ENCODE measurements at places on chromosomes 7 and 10.

DNA sequence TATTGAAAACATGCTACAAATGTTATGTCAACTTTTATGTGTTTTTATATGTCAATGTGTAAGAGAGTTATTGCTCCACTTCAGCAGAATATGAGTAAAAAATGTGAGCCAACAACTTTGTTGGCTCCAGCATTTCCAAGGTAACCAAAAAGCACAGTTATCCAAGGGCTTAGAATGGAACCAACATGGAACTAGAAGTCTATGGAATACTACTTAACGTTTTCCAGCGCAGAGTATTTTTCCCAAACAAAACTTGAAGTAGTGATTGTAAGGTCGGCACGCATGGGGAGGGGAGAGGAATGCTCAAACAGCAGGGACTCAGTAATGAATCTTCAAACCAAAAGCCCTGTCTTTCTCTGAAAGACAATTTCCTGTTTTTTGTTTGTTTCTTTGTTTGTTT is 45.0 kb upstream of the TSPAN13 start:
- no peak for DNase-seq

- no peak for DNase-seq
Measured at GRCh38 chr10:37713642-37714041, 143.8 kb downstream of the ZNF248 start.

DNA sequence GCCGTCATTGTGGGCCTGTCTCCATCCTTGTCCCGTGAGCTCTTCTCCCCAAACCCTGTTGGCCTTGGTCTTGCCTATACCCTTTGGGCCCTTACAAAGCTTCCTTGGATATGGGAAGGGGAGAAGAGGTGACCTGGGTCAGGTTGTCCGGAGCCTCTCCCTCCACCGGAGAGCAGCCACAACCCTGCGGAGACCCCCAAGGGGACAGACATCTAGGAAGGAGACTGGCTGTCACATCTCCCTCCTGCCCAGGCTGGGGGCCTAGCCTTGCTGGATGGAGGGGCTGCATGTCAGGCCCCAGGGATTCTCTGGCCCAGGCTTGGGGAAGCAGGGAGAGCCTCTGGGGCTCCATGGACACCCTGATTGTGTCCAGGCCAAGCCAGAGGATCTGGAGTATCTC is 11.8 kb downstream of the NACAD start:
- DNase-seq: no peak

- DNase-seq: no peak
Measured at GRCh38 chr10:71747039-71747531, 26.2 kb downstream of the VSIR start.

DNA sequence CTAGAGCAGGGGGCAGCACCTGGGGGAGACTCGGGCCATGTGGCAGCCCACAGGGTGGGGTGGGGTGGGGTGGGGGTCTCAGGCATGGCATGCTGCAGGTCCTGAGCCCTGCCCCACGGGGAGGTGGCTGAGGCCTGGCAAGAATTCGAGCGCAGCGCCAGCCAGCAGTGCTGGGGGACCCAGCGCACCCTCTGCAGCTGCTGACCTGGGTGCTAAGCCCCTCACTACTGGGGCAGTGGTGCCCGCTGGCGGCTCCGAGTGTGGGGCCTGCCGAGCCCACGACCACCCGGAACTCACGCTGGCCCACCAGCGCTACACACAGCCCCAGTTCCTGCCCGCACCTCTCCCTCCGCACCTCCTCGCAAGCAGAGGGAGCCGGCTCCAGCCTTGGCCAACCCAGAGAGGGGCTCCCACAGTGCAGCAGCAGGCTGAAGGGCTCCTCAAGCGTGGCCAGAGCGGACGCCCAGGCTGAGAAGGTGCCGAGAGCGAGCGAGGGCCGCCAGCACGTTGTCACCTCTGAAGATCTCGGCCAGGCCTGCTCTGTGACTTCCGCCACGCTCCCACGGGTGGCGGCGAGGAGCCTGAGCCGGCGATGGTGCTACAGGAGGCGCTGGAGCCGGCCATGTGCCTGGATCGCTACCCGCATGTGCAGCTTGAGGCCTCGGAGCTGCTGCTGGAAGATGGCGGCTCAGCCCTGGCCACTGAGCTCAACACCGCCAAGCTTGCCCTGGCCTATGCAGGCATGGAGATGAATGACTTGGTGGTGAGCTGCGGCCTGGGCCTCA is 145.1 kb upstream of the C7orf33 start:
- DNase-seq: no peak

- DNase-seq: no peak
Measured at GRCh38 chr7:148729984-148730733, 31.5 kb downstream of the CUL1 start.

- no peak for DNase-seq
Measured at GRCh38 chr10:97363071-97363470, 28.5 kb upstream of the FRAT2 start.

GRCh38 chr10:9209105-9209798 is 1154.8 kb downstream of the GATA3 start:
- peak; percentile 61 for DNase-seq

DNA sequence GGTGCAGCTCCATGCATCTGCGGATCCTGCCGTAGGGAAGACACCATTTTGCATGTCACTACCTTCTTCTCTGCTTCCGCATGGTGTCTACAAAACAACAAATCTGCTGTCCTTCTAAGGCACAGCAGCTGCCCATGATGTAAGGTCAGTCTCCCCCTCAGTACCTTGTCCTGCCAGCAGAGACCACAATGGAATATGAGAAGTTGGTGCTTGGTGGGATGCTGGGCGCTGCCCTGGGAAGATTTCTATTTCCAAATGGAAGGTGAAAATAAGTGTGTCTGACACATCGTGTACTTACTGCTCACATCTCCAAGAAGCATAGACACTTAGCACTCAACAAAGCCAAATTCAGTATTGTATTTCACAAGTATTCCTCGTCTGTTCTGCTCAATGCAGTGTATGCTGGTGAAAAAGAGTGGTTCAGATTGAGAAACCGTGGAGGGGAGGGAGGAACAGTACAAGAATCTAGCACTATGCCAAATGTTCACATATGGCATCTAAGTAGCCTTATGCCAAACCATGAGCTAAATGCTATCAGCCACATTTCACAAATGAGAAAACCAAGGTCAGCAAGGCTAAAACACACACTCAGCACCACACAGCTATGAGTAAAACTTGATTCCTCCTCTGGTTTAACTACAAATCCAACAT is 95.0 kb downstream of the GRB10 start:
- DNase-seq: no peak

- no peak for DNase-seq
Measured at GRCh38 chr10:18737841-18738240, 78.6 kb downstream of the ARL5B start.

- DNase-seq: peak; percentile 66
Measured at GRCh38 chr7:36291387-36292316, 98.0 kb upstream of the ANLN start.

DNA sequence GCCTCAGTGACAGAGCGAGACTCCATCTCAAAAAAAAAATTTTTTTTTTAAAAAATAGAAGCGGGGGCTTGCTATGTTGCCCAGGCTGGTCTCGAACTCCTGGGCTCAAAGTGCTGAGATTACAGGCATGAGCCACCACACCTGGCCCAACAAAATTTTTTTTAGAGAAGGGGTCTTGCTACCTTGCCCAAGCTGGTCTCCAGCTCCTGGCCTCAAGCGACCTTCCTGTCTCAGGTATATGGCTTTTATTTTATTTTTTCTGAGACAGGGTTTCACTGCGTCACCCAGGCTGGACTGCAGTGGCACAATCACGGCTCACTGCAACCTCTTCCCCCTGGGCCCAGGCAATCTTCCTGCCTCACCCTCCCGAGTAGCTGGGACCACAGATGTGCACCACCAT is 1.6 kb upstream of the ABHD11 start:
- no peak for DNase-seq

DNA sequence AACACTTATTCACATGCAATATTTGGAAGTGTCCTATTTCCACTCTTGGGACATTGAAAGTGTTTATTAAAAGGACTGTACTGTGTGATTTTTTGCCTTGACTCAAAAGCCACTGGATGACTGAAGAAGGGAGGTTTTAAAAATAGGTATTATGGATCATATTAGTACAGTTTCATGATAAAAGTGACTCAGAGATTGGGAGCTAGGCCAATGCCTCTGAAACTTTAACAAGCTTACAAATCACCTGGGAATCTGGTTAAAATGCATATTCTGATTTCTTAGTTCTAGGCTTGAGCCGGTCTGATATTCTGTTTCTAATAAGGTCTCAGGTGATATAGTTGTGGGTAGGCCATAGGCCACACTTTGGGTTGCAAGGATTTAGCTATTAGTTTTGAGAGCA is 191.2 kb downstream of the PLXDC2 start:
- DNase-seq: no peak

DNA sequence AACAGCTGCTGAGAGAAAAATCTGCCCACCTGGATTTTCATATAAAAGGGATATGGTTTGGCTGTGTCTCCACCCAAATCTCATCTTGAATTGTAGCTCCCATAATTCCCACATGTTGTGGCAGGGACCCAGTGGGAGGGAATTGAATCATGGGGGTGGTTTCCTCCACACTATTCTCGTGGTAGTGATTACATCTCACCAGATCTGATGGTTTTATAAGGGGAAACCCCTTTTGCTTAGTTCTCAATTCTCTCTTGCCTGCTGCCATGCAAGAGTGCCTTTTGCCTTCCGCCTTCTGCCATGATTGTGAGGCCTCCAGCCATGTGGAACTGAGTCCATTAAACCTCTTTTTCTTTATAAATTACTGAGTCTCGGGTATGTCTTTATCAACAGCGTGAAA is 20.8 kb upstream of the MKI67 start:
- no peak for DNase-seq

DNA sequence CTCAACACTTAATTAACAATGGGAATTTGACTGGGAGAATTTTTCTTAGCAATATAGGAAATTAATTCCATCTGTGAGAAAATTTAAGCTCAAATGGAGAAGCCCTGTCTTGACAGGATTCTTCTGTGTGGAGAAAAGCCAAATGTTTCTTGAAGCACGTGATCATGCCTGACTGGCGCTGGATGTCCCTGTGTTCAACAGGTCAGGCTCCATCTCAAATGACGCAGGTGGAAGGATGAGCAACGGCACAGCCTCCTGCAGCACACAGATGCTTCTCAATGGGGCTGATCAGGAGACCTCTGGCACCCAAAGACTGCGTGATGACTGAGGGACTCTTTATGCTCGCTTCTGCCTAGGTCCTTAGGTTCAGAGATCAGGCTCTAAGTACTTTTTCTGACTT is 143.8 kb downstream of the RSU1 start:
- DNase-seq: no peak

- no peak for DNase-seq
Measured at GRCh38 chr7:104951546-104951945, 62.5 kb upstream of the KMT2E start.

DNA sequence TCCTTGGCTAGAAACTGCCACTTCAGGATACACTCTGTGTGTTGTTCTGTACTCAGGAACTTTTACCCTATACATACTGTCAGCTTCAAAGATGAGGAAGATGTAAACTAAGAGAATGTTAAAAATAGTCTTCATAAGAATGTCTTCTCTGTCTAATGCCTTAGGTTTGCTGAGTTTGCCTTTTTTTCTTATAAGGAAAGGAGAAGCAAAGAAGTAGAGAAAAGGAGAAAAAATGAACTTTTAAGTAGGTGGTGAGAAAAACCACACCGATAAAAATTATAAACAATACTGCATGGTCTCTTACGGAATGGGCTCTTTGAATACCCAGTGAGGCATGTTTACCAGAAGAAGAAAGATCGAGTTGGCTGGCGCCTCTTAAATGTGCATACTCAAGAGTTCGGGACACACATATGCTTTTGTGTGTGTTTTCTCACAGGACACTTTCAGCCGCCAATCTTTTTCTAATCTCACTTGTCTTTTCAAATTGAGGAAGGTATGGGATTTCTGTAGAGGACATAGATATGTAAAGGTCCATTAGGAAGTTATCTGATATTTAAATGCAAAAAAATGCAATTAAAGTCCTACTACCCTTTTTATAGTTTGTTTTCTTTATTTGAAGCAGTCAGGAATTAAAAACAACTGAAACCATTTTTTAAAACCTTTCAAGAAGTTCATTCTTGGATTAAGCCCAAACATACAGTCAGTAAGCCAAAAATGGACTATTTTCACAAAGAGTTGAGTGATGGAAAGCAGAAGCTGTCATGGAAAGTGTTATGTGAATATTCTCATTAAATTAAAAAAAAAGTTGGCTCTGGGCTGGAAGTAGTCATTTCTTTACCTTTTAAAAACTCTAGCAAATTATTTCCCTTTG is 100.6 kb upstream of the MDFIC start:
- no peak for DNase-seq

GRCh38 chr7:191981-192649 is at the start of gene FAM20C:
TSS of gene FAM20C (plus strand) at chr7:192571. CDS start at chr7:193200, 629 bp downstream.
- no peak for DNase-seq

DNA sequence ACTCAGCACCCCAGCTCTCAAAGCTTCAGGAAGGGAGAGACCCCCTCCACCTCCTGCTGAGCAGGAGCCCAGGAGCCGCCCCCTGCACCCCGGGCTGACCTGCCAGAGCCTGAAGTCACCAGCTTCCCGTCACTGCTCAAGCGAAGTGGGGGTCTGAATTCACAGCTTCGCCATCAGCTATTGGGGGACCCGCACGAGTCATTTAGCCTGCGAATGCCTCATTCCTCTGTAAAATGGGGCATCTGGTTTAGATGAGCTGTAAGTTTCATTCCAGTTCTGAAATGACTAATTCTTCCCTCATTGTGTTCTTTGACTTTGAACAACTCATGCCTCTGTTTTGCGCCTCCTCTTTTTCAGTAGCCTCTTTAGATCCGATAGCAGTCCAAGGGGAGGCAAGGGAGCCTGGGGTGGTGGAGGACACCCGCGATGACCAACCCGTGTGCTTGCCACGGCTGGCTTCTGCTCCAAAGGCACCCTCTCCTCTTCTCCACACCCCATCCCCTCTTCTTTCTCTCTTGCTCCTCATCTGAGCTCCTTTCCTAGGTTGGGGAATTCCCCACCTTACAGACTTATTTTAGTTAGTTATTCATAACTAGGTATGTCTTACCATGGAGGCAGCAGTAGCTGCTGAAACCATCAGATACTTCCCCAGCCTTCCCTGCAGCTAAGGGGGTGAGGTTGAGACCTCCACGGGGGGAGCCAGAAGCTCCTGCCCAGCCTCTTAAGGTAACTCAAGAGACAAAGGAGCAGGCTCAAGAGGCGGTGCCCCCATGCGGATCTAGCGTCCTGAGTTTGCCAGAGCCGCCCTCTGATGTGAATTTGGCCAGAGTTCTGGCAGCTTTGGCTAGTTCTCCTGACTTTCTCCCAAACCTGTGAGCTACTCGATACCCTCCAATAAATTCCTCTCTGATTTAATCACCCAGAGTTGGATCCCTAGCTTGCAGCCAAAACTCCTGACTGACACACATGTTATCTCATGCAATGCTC is 47.7 kb downstream of the RBM17 start:
- DNase-seq: no peak

GRCh38 chr7:54908760-54909438 is 109.9 kb upstream of the EGFR start:
- DNase-seq: no peak

DNA sequence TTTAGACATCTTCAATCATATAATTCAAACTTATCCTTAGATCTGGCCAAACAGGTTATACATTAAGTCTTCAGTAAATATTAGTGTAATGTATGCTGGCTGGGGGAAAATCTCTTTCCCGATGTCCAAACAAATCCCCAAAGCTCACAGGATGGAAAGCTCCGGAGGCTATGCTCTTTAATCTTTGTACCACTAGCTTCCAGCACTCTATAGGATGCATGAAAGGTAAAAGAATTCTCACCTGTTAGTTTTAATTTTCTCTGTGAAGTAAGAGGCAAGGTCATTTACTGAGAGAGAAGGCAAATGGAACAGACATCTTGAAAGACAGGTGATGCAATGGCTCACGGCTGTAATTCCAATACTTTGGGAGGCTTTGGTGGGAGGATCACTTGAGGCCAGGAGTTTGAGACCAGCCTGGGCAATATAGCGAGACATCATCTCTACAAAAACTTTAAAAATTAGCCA is 99.8 kb upstream of the KIF5B start:
- DNase-seq: no peak
